Natural killer cell treated with Interleukin-12 subunit alpha and Interleukin-12 subunit beta and Interleukin-15 and Interleukin-18, amount 100 ng/mL, for 72 hours (primary cell): ENCODE measurements at places on chromosomes 12 and 14. TPM values are rescaled to one million over a fixed set of nuclear protein-coding genes. Genes with fewer than 3 reads are reported as not detected.

The PTGER2 gene
- 96.0 TPM for total RNA-seq

The SENP1 gene
- 59.7 TPM for total RNA-seq

The IAPP gene
- not detected for total RNA-seq

The LIN7A gene
- not detected for total RNA-seq

GRCh38 chr14:51242545-51243490 is 2.8 kb downstream of the TMX1 start:
- DNase-seq: no peak
- H3K36me3 ChIP-seq: peaks cover 5% of the 10 kb centered on the region
- H3K4me3 ChIP-seq: no peak overlapping the region
- no peaks in the 10 kb centered on the region for H3K27me3 ChIP-seq
- peaks cover 25% of the 10 kb centered on the region for H3K4me1 ChIP-seq

DNA sequence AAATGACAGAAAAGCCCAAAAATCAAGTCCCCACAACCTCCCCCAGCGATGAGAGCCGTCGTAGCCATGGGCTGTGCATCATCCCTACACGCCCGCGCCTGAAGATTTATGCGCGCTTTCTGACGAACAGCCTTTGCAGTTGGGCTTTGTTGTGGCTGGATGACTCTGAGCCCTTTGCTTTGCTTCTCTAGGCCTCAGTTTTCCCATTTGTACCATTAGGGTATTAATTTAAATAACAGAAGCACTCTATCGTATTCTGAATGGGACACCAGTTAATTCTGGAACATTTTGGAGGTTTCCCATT is 24.2 kb downstream of the SFSWAP start:
- no peak overlapping the region for H3K27ac ChIP-seq
- DNase-seq: no peak
- H3K4me1 ChIP-seq: peaks cover 13% of the 10 kb centered on the region
- peaks cover 6% of the 10 kb centered on the region for H3K36me3 ChIP-seq
- H3K4me3 ChIP-seq: no peak overlapping the region
- no peaks in the 10 kb centered on the region for H3K27me3 ChIP-seq

- H3K4me1 ChIP-seq: no peaks in the 10 kb centered on the region
- no peaks in the 10 kb centered on the region for H3K27me3 ChIP-seq
Observed at GRCh38 chr14:95444132-95445129, 72.0 kb downstream of the SYNE3 start.

GRCh38 chr12:13222076-13222475 is 25.6 kb downstream of the EMP1 start:
- H3K4me3 ChIP-seq: no peak overlapping the region
- H3K36me3 ChIP-seq: no peaks in the 10 kb centered on the region
- H3K27me3 ChIP-seq: peaks cover 29% of the 10 kb centered on the region
- H3K27ac ChIP-seq: no peak overlapping the region
- no peaks in the 10 kb centered on the region for H3K4me1 ChIP-seq
- DNase-seq: no peak

GRCh38 chr12:71216725-71217579 is 59.2 kb upstream of the TSPAN8 start:
- H3K4me3 ChIP-seq: no peak overlapping the region
- no peaks in the 10 kb centered on the region for H3K4me1 ChIP-seq
- DNase-seq: no peak

DNA sequence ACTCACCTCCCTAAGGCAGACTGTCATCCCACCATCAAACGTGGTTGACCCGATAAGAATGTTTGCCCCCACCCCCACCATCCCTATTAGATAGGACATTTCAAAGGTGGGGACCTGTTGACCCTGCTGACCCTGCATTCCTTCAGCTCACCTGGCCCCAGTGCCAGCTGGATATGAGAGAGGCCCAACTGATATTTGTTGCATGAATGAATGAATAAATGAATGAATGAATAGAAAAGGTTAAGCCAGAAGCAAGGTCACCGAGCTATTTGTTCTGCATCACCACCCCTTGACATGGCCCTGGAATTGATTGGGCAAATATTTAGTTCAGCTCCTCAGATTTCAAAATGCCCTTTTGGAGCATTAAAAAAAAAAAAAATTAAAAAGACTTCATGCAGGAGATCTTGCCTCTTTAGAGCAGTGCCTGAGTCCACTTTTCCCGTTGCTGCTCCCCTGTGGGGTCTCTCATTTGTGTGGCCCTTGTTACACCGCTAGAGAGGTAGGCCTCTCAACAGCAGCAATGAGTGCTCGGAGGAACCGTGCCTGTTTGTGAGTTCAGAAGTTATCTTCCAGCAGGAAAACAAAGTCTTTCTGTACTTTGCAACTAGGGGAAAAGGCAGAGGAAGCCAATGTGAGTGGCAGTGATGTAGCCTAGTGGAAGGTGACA is 8.5 kb upstream of the SERPINA5 start:
- DNase-seq: no peak
- H3K4me1 ChIP-seq: no peaks in the 10 kb centered on the region
- H3K27me3 ChIP-seq: peaks cover 2% of the 10 kb centered on the region
- no peak overlapping the region for H3K4me3 ChIP-seq
- H3K27ac ChIP-seq: no peak overlapping the region

DNA sequence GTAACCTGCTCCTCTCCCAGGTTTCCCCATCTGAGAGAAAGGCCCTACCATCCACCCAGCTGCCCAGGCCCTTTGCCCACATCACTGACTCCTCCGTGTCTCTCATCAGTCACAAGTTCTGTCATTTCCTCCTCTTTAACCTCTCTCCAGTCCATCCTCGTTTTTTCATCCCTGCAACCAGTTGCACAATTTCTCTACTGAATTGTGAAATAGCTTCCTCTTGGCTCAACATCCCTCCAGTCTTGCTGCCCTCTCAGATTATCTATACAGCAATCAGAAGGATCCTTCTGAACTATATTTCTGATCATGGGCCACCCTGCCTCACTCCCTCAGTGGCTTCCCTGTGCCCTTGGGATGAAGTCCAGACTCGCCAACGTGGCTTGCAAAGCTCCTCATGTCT is 6.8 kb downstream of the FAM161B start:
- no peaks in the 10 kb centered on the region for H3K36me3 ChIP-seq
- H3K27ac ChIP-seq: peak overlapping the region; percentile 77
- peak overlapping the region; percentile 38 for H3K4me3 ChIP-seq
- no peak for DNase-seq
- peaks cover 11% of the 10 kb centered on the region for H3K4me1 ChIP-seq
- H3K27me3 ChIP-seq: no peaks in the 10 kb centered on the region

GRCh38 chr12:94255006-94255405 is 106.6 kb downstream of the PLXNC1 start:
- H3K27me3 ChIP-seq: no peaks in the 10 kb centered on the region
- peak overlapping the region; percentile 32 for H3K27ac ChIP-seq
- DNase-seq: no peak
- H3K4me1 ChIP-seq: peaks cover 8% of the 10 kb centered on the region
- H3K36me3 ChIP-seq: peaks cover 17% of the 10 kb centered on the region

GRCh38 chr14:100825713-100826331 is at the start of gene MEG3:
Gene MEG3, plus strand, starts transcription at chr14:100826118.
- H3K27ac ChIP-seq: no peak within 1 kb of the TSS
- H3K36me3 ChIP-seq: no peaks in the 10 kb centered on the region
- H3K4me1 ChIP-seq: no peaks in the 10 kb centered on the region
- H3K4me3 ChIP-seq: no peak within 1 kb of the TSS
- peaks cover 30% of the 10 kb centered on the region for H3K27me3 ChIP-seq

- no peak for DNase-seq
- no peak overlapping the region for H3K27ac ChIP-seq
- H3K4me3 ChIP-seq: peak overlapping the region; percentile 67
- H3K36me3 ChIP-seq: no peaks in the 10 kb centered on the region
Observed at GRCh38 chr14:64878837-64879634, 671 bp downstream of the SPTB start.

DNA sequence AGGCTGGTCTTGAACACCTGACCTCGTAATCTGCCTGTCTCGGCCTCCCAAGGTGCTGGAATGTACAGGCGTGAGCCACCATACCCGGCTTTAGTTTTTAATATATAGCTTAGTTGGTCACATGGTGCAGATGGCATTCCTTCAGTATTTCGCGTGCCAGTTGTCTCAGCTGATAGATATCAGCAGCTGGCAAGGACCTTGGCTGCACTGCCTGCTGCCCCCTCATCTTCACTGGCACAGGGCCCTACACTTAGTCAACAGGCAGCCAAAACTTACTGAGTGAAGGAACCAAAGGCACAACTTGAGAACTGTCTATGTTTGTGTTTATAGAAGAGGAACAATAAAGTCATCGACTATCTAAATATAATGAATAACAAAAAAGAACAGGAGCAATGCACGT is 31.0 kb downstream of the EID3 start:
- no peaks in the 10 kb centered on the region for H3K4me1 ChIP-seq
- H3K27me3 ChIP-seq: no peaks in the 10 kb centered on the region
- no peak for DNase-seq
- no peak overlapping the region for H3K27ac ChIP-seq

GRCh38 chr12:94169495-94169894 is 21.1 kb downstream of the PLXNC1 start:
- peaks cover 30% of the 10 kb centered on the region for H3K4me1 ChIP-seq
- peaks cover 8% of the 10 kb centered on the region for H3K36me3 ChIP-seq
- no peak overlapping the region for H3K27ac ChIP-seq
- DNase-seq: no peak
- no peak overlapping the region for H3K4me3 ChIP-seq
- H3K27me3 ChIP-seq: peaks cover 3% of the 10 kb centered on the region

GRCh38 chr12:70120970-70121369 is 122.3 kb upstream of the CNOT2 start:
- peaks cover under 1% of the 10 kb centered on the region for H3K27me3 ChIP-seq
- no peaks in the 10 kb centered on the region for H3K4me1 ChIP-seq
- no peak for DNase-seq
- no peak overlapping the region for H3K27ac ChIP-seq

GRCh38 chr12:42660968-42661937 is 71.7 kb upstream of the PRICKLE1 start:
- H3K27me3 ChIP-seq: no peaks in the 10 kb centered on the region
- H3K36me3 ChIP-seq: no peaks in the 10 kb centered on the region
- H3K27ac ChIP-seq: no peak overlapping the region
- no peaks in the 10 kb centered on the region for H3K4me1 ChIP-seq
- DNase-seq: no peak

GRCh38 chr14:103115845-103116572 is 7.3 kb upstream of the TNFAIP2 start:
- H3K27ac ChIP-seq: no peak overlapping the region
- no peak overlapping the region for H3K4me3 ChIP-seq
- H3K27me3 ChIP-seq: peaks cover 12% of the 10 kb centered on the region
- no peak for DNase-seq

- H3K36me3 ChIP-seq: no peaks in the 10 kb centered on the region
- no peak overlapping the region for H3K27ac ChIP-seq
- H3K27me3 ChIP-seq: no peaks in the 10 kb centered on the region
- H3K4me1 ChIP-seq: no peaks in the 10 kb centered on the region
- no peak for DNase-seq
Observed at GRCh38 chr12:18576104-18576626, 161.6 kb downstream of the PLCZ1 start.

DNA sequence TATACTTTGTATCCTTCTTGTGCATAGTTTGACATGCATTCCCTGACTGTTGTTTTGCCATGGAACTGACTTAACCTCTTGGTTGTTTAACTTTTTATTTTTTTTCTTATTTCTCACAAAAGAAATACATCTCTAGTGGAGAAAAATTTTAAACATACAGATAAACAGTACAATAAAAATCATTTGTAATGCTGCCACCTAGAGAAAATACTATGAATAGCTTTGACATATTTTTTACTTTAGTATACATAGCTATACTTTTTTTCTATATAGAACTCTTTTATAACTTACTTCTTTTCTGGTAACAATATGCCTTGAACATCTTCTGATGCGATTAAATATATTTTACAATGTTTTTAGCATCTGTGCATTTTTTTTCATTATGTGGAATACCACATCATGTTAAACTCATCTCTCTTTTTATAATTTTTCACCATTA is 184.5 kb downstream of the AKAP6 start:
- no peak overlapping the region for H3K27ac ChIP-seq
- no peaks in the 10 kb centered on the region for H3K27me3 ChIP-seq
- H3K4me1 ChIP-seq: no peaks in the 10 kb centered on the region
- H3K4me3 ChIP-seq: no peak overlapping the region
- no peak for DNase-seq

- no peak for DNase-seq
- no peaks in the 10 kb centered on the region for H3K27me3 ChIP-seq
- H3K4me1 ChIP-seq: no peaks in the 10 kb centered on the region
- H3K36me3 ChIP-seq: no peaks in the 10 kb centered on the region
Observed at GRCh38 chr14:19873178-19873577, 1.8 kb upstream of the OR4K2 start.

- H3K4me3 ChIP-seq: no peak overlapping the region
- no peak overlapping the region for H3K27ac ChIP-seq
- DNase-seq: no peak
- H3K36me3 ChIP-seq: no peaks in the 10 kb centered on the region
- no peaks in the 10 kb centered on the region for H3K4me1 ChIP-seq
Observed at GRCh38 chr14:55254581-55254980, 16.6 kb upstream of the FBXO34 start.

GRCh38 chr14:101227611-101228594 is 324.4 kb upstream of the RTL1 start:
- no peak overlapping the region for H3K27ac ChIP-seq
- no peaks in the 10 kb centered on the region for H3K4me1 ChIP-seq
- no peak overlapping the region for H3K4me3 ChIP-seq
- peak; percentile 38 for DNase-seq
- no peaks in the 10 kb centered on the region for H3K27me3 ChIP-seq
- H3K36me3 ChIP-seq: no peaks in the 10 kb centered on the region
